ENCODE measurements at places on chromosomes 1 and 21.
A peak's percentile ranks its signal among the peaks of the same experiment; 100 is the strongest.

DNA sequence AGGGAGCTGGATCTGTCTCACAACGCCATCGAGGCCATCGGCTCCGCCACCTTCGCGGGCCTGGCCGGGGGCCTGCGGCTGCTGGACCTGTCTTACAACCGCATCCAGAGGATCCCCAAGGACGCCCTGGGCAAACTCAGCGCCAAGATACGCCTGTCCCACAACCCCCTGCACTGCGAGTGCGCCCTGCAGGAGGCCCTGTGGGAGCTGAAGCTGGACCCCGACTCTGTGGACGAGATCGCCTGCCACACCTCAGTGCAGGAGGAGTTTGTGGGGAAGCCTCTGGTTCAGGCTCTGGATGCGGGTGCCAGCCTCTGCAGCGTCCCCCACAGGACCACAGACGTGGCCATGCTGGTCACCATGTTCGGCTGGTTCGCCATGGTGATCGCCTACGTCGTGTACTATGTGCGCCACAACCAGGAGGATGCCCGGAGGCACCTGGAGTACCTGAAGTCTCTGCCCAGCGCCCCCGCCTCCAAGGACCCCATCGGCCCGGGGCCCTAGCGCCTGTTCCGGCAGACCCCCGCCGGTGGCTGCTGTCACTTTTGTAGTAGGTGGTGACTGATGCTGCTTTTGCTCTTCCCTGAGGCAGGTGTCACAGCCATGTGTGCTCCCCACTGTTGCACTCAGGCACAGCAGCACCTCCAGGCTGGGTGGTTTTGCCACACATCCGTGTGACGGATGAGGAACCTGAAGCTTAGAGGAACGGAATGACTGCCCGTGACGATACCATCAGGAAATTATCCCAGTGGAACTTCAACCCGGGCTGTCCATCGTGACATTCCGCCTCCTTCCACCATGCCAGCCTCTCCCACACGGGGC is 1.8 kb downstream of the LRRC3 start:
- DNase-seq = no peak

DNA sequence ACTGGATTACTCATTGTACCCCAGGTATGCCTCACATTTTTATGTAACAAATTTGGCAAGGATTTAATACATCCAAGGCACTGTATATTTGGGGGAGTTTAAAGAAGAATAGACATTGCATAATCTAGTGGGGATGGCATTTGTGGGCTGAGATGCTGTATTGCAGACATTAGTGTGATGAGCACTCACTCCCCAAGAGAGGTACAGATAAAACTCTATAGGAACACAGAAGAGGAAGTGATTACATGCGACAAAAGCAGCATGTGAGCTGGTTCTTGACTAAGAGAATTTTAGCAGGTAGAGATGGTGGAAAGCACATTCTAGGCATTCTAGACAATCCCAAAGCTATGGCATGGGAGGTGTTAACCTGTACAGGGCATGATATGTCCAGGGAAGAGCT is 24.2 kb upstream of the CDC14A start:
- DNase-seq = no peak

DNA sequence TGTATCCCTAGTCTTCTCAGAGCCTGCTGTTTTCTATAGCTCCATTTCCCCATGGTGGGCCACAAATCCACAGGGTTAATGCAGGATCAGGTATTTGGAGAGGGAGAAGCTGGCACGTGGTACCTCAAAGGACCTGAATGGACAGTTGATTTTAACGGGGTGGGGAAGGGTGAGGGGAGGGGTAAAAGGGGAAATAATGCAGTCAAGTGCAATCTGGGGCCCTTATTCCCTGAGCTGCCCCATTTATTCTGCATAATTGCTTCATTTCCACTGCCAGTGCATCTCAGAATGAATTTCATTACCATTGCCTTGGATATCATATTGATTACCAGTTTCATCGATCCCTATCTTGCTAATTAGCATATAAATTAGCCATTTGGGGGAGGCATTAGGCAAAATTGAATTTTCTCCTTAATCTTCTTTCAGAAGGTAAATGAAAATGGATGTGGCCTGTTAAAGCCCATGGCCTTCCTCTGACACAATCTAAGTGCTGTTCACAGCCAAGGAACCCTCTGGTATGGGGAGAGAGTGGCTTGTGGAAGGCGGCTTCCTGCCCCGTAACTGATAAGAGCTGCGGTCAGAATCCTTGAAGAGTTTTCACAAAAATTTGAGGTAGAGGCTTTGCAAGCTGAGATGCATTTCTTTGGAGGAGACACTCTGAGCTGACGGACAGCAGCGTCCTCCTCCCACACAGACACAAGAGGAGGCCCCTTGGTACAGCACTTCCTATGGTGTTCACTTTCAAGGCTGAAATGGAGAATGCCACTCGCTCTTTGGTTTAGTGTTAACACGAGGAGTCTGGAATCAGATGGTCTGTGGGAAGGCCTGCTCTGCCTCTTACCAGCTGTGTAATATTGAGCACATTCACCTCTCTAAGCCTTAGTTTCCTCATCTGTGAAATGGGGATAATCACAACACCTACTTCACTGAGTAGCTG is 34.4 kb downstream of the PHC2 start:
- DNase-seq = no peak

- DNase-seq = no peak
Measured at GRCh38 chr21:45481566-45481965, 60.7 kb downstream of the SLC19A1 start.

- no peak for DNase-seq
Measured at GRCh38 chr1:154983776-154984466, 777 bp downstream of the FLAD1 start.

- DNase-seq = no peak
Measured at GRCh38 chr21:34715985-34716596, 47.3 kb downstream of the CLIC6 start.

DNA sequence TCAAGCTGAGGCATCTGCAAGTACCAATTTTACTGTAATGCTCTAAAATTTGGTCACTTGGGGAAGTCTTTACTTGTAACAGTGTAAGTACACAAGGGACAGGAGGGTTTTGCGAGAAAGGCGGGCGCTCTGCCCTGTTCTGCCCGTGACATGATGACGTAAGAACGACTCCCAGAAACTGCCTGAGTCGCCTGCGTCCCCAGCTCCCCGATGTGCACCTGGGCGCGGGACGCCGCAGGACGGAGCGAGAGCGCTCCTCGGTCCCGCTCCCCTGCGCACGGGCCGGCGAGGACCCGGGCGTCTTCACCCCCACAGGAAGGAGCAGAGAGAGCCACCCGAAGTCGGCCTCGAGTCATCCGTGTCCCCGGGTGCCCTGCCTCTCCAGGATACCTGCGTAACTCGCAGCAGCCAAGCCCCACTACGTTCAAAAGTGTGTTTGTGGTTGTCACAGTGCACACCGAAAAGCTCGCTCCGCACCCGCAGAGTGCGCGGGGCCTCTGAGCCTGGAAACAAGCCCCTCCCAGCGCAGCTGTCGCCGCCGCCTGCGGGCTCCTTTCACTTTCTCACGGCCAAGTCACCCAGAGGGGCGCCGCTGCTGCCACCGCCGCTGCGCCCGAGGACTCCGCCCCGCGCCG is 3.3 kb upstream of the ZBTB18 start:
- DNase-seq = peak; percentile 36

- no peak for DNase-seq
Measured at GRCh38 chr1:30040081-30041019, 683.0 kb downstream of the MATN1 start.

- no peak for DNase-seq
Measured at GRCh38 chr1:90963236-90963635, 58.6 kb downstream of the ZNF644 start.

DNA sequence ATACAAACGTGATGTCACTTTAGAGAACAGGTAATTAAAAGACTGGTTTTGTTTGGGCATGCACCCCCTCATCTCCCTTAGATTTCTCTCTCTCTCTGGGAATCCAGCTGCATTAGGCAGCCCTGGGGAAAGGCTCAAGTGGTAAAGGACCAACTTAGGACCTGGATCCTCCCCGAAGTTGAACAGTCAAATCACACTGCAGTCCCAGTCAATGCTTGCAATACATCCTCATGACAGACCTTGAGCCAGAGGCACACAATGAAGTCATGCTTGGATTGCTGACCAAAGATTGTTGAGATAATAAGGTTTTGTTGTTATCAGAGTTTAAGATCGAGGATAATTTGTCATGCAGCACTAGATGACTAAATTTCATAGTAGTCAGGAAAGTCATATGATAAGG is 1285.8 kb upstream of the NCAM2 start:
- DNase-seq = no peak

DNA sequence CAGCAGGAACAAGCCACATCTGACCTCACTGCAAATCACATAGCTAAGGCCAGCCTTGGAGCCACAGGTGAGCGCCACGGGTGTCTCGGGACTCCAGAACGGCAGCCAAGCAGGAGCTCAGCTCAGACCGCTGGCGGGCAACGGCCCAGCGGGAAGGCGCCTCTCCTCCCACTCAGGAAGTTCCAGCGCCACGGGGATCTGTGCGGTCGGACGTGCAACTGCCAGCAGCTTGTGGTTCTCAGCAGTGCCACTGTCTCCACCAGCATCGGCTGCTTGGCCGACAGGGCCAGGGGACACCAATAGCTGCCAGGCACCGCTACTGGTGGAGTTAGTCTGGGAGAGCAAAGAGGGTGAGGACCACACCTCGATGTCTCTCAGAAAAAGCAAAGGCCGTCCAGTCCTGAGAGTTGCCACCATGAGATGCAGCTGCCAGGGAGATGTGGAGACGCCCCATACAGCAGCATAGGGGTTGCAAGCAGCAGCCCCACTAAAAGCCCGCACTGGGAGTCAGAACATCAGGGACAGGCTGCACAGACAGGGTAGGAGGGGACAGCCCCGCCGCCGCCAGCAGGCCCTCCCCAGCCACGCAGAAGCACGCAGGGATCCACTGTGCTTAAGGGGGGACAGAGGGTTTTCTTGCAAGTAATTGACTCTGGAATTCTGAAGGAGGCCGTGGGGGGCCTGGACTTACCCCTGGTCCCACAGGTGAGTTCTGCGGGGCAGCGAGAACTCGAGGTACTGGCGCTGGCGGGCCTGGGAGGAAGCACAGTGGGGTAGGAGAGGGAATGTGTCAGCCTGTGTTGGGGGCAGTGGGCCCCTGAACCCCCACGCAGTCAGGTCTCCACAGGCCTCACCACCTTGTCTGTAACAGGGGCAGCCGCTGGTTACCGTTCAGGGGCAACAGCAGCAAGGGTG is 83.5 kb downstream of the NPHP4 start:
- DNase-seq = no peak

DNA sequence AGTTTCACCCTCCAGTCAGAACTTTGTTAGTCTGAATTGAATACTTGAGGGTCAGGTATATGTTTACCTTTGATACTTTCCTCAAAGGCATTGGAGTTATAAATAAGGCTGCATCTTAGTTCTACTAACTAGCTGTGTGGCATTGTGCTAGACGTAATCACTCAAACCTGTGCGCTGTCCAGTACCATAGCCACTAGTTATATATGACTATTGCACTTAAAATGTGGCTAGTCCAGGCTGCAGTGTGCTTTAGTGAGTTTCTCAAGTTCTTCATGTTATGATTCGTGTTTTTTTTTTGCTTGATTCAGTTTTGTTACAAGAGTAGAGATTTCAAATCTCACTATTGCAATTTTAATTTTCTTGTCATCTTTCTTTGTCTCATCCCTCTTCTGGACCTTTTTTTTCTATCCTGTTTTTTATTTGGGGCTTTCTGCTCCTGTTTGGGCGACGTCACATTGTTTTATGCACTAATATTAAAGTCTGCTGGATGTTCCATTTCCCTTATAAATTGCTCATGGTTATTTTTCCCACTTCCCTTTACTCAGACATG is 5.7 kb downstream of the MAN1A2 start:
- DNase-seq = no peak

DNA sequence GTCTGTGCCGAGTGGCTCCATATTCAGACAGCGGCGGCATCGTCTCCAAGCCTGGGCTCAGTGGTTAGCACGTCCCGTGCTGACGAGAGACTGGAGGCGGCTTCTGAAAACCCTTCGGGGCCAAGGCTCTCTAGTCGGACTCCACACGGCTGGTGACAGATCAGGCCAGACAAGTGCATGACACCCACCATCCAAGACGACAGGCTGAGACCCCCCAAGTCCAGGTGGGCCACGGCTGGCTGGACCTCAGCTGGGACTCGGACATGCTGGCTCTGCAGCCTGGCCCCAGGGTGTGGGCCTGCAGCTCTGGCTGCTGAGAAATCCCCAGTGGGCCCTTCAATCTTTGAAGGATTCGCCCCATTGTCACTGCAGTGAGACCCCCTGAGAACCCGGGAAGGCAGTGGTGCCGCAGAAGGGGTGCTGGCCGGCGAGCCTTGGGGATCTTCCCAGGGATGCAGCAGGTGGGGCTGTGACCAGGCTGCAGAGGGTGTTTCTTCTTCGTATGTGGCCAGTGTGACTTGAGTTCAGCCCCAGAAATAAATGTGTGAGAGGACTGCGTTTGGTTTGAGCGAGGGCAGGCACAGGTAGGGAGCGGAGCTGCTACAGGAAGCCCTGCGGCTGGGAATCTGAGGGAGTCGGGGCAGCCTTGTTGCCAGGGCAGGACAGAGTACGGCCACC is 15.9 kb upstream of the SLC19A1 start:
- no peak for DNase-seq

GRCh38 chr1:221439008-221439746 is 302.7 kb downstream of the DUSP10 start:
- DNase-seq = peak; percentile 36

DNA sequence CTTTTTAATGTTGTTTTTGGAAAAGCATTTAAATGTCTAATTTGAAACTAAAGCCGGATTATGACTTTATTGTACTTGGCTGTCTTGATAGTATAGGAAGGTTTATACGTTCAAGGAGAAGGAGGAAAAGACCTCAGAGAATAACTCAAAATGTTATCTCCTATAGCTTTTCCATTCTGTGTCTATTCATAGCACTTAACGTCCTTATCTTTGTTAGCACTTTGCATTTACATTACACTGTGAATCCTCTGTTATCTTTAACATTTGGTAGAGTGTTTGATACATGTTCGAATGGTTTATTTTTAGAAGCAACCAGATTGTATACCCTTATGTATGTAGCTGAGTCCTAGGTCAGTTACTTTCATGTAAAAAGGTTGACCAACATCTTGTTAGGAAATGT is 50.8 kb upstream of the PODN start:
- DNase-seq = no peak

- DNase-seq = no peak
Measured at GRCh38 chr1:10196976-10197375, 13.4 kb upstream of the KIF1B start.

DNA sequence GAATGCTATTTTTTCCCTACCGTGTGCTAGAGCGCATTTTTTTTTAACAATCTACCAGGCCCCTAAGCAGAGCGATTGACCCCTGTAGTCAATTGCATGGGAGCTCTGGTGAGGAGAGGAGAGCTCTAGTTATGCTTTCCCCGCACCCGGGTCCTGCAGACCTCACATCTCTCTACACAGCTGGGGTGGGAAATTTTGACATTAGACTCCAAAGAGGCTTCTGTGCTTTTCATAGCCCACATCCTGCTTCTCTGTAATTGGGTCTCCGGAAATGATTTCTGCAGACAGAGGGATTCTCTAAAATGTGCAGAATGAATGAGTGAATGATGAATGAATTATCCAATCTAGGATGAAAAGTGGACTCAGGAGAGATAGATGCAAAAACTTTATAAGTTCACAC is 41.5 kb upstream of the DUSP10 start:
- DNase-seq = no peak
